ENCODE measurements at places on chromosomes 6 and 20.

GRCh38 chr6:134740473-134741199 lies 209.3 kb downstream of the ALDH8A1 start:
- DNase-seq: no peak

- DNase-seq: no peak
These were observed 45.0 kb downstream of the TSHZ2 start for GRCh38 chr20:53017206-53017605.

DNA sequence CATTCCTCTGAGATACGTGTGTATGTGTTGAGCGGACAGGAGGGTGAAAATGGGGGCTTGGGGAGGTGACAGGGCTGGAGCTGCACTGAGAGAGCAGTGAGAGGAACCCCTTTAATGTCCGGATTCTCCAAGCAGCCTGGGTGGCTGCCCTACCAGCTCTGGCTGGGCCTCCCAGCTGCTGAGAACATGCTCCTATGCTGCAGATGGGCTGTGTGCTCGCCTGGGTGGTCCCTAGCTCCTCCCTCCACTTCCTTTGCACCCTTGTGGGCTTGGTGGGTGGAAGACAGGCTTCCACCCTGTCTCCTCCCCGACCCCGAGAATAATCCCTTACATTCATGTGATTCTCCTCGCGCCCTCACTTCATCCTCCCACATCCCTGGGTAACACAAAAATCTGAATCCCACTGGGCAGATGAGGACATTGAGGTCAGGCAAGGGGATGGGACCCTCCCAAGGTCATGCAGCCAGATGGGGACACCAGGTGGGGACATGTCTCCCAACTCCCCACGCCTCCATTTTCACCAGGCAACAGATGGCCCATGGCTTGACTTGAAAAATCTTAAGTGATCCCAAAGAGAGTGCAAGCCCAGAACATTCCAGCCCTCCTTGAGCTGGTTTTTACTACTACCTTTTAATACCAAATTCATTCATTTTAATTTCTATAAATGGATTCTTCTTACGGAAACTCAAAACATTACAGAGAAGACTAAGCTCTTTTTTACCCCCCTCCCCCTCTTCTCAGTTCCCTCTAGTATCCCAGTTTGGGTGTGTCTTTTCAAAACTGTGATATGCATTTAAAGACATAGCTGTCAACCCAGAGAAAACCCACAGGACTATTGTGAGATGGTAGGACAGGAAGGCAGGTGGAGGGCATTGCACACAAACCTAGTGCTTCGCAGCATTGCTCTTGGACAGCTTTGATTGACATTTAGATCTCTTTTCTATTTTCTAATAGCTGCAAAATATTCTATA lies 5.0 kb upstream of the PDRG1 start:
- no peak for DNase-seq

DNA sequence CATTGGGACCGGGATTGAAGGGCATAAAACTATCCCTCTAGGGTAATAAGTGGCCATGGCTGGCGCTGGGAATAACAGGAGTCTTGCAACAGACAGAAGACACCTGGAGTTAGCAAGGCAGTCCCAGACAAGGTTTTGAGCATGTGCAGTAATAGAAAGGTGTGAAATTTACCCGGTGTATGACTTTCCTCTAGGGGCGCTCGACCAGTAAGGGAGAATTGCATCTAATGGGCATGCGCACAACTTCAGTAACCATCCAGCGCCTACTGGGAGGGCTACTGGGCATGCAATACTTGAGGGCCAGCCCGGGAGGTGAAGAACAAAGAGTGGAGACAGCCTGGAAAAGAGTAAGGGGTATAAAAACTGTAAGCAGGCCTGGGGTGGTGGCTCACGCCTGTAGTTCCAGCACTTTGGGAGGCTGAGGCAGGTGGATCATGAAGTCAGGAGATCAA lies 32.7 kb downstream of the SERPINB6 start:
- DNase-seq: no peak

DNA sequence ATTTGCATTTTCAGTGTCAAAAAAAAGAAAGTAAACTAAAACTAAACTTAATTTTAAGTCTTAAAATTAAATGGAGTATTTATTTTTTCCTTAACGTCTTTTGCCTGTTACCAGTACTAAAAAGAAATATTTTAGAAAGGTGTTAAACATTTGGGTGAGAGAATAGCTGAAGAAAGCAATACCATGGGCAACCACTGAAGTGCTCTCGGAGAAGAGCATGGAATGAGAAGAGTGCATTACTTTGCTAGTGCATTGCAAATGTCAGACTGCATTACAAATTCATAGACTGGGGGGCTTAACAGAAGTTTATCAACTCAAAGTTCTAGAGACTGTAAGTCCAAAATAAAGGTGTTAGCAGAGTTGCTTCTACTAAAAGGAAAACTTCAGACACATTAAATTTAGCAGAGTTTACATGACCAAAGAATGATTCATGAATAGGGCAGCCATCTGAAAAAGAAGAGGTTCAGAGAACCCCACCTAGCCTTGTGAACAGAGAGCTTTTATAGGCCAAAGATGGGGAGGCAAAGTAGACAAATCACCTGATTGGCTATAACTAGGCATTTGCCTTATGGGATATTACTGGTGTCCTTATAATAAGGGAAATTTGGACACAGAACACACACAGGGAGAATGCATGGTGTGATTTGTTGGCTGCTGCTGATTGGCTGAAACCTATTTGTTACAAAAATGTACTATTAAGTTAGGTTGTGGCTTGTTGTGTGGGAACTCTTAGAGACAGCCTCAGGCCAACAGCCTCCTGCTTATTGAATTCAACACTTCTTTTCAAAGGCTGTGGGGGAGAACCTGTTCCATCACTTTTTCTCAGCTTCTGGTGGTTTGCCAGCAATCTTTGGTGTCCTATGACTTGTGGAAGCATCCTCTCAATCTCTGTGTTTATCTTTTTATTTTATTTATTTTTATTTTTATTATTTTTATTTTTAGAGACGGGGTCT lies 106.7 kb upstream of the RREB1 start:
- no peak for DNase-seq

DNA sequence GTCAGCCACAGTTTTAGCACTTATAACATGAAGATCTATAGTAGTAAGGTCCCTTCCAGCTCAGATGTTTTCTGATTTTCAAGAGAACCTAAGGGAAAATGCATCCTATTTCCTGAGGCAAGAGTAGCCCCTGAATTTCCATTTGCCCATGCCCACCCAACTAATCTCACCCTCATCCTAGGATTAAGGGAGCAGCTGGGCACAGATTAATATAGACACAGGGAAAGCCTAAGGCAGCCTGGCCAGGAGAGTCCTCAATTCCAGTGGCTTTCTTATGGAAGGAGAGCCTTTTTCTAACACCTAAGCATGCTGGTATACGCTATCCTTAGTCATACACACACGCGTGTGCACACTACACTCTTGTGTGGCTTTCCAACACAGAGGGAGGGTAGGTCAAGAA lies 1.5 kb downstream of the APOBEC2 start:
- no peak for DNase-seq

GRCh38 chr20:16279320-16279719 lies 293.9 kb downstream of the KIF16B start:
- no peak for DNase-seq

GRCh38 chr6:126063512-126064146 lies 77.3 kb downstream of the TRMT11 start:
- no peak for DNase-seq

DNA sequence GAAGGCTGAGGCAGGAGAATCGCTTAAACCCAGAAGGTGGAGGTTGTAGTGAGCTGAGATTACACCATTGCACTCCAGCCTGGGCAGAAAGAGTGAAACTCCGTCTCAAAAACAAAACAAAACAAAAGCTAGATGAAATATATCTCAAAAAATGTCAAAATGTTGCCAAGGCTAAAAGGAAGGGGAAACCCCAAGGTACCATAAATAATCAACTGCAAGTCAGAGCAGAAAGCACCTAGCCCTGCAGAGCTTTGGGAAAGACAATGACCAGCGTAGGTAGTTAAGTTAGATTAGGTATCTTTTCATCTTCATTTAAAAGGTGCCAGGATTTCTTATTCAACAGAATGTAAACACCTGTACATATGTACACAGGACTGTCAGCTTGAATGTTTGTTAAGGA lies 33.0 kb downstream of the AKIRIN2 start:
- no peak for DNase-seq

DNA sequence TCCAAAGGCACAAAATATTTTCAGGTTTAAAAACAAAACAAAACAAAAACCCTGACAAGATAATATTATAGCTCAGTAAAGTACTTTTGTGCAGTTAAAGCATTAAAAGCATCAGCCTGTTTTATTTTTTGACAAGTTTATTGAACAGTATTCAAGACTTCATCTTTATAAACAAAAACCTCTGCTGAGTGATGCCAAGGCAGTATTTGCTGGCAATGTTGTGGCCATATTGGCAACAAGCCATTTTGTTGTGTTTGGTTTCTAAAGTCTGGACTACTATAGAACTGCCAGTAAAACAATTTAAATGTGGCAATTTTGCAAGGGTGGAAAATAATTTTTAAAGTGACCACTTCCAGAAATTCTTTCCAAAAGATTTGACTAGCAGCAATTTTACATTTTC lies 15.9 kb downstream of the CPNE1 start:
- DNase-seq: no peak

DNA sequence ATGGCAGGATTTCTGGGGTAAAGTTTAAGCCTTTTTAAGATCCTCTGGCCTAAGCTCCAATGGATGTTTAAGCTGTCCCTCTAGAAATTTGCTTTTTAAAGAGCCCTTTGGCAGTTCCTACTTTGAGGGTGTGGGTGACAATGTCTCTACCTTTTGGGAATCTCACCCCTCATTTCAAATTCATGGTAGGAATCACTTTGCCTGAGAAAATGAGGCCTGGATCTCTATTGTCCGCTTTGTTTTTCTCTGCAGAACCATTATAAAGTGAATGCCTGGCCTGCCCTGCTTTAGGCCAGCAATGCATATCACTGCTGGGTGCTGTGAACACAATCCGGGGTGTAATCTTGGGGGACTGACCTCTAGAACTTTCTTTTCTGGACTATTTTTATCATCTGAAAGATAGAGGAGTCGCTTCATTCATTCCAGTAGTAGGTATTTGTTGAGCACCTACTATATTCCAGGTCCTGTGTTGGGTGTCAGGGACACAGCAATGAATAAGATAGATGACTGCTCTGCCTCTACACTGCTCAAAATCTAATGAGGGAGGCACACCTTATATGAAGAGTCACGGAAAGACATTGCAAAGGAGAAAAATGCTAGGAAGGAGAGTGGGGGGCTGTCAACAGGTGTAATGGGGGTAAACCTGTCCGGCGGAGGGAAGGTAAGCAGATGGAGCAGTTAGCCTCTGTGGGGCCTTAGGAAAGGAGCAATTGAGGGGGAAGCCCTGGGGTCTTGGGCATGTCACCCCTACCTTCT lies 8.6 kb upstream of the COMMD7 start:
- no peak for DNase-seq

DNA sequence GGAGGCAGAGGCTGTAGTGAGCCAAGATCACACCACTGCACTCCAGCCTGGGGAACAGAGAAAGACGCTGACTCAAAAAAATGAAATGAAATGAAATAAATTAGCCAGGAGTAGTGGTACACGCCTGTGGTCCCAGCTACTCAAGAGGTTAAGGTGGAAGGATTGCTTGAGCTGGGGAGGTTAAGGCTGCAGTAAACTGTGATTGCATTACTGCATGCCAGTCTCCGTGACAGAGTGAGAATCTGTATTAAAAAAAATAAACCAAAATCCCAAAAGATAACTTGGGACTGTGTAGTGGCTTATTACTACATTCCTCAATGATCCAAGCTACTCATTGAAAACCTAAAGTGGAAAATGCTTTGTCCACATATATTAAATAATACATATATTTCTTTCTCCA lies 87.0 kb downstream of the SGK1 start:
- DNase-seq: no peak

- no peak for DNase-seq
These were observed 9.1 kb downstream of the TXLNB start for GRCh38 chr6:139282684-139283083.

GRCh38 chr6:152364866-152365265 lies 272.3 kb downstream of the SYNE1 start:
- no peak for DNase-seq

- no peak for DNase-seq
These were observed 11.0 kb downstream of the FAM135A start for GRCh38 chr6:70424291-70424690.

- peak; percentile 80 for DNase-seq
These were observed 580.3 kb upstream of the GJE1 start for GRCh38 chr6:141552463-141552862.

GRCh38 chr6:32842021-32842650 lies 1.7 kb downstream of the PSMB8 start:
- no peak for DNase-seq

- no peak for DNase-seq
These were observed 32.8 kb downstream of the TCF15 start for GRCh38 chr20:577167-577791.

DNA sequence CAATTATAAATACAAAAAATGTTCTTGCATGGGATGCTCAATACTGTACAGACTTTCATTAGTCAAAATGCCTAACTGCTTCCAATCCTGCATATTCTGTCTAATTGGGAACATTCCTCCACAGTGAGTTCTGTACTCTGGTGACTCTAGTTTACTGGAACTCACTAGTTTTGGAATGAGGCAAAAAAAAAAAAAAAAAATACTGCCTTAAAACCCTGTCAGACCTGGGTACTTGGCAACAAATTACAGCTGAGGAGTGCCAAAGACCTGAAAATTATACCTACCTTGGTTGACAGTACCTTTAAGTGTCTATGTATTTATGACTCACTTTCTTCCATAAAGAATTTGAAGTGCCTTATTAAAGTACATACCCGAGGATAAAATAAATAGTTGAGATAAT lies 276.7 kb downstream of the FARS2 start:
- no peak for DNase-seq

DNA sequence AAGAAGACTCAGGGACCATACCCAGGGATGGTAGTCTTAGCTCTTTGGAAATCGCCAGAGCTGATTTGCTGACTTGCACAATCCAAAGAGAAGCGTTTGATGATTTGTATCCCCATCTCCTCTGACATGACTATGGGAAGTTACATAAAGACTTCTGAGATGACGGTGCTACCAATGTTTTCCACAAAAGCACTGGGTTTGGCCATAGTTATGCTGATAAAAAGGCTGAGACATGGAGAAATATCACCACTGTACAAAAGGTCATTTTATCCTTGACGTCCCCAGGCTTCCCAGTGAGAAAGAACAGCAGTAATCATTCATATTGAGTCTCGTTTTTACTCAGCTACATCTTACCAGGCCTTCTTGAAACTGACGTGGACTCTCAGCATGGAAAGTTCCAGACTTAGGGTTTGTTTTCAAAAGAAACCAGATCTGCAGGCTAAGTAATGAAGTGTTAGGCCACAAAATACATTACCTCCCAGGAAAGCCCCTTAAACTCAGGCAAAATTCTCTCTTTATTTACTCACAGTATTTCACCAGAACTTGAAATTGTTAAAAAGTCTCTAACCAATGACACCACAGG lies 370.3 kb upstream of the JARID2 start:
- DNase-seq: no peak

GRCh38 chr6:70849348-70850069 lies 107.4 kb downstream of the B3GAT2 start:
- DNase-seq: no peak

GRCh38 chr20:62350098-62350628 lies 16.9 kb downstream of the LAMA5 start:
- DNase-seq: no peak
